Esophagus mucosa (tissue), 1 donor: ENCODE measurements at places on chromosomes 1 and 21.

DNA sequence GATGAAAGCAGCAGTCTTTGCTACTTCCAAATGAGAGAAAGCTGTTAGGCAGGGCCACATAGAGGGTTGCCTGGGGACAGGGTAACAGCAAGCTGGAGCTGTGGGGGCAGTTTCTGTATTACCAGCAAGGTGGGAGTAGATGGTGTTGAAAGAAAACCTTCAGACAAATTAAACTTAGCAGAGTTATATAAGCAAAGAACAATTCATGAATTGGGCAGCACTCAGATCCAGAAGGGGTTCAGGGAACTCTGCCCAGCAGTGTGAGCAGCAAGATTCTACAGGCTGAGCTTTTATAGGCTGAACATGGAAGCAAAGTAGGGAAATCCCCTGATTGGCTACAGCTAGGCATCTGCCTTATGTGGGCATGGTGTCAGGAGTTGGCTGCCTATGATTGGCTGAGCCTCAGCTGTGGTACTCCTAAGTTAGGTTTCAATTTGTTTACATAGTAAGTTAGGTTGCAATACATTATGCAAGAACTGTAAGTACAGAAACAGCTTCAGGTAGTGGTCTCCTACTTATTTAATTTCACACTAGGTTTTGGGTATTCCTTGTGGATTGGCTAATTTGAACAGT, 64.1 kb upstream of the TMPRSS2 start:
- peak; percentile 34 for ATAC-seq

- ATAC-seq, result peak; percentile 96
Observed at GRCh38 chr1:147717051-147717705, 43.2 kb downstream of the GJA5 start.

GRCh38 chr1:227961651-227962466, 14.1 kb upstream of the WNT9A start:
- no peak for ATAC-seq

DNA sequence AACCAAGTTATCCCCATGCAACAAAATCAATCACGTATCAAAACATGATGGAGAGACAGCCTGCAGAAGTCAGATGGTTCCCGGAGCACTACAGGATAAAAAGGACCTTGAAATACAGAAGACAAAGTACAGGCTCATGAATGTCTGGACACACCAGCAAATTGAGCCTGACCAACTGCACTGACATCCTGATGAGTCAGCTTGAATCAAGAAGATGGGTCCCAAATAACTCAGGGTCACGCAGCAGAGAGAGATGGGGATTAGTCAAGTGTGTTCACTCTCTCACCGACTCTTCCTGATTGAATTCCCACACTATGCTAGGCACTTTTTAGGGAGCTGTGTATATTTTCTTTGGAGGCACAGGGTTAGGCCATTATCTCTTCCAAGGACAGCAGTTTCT, 71.1 kb upstream of the DIRAS3 start:
- ATAC-seq, result no peak

- ATAC-seq, result peak; percentile 19
Observed at GRCh38 chr21:43702785-43703034, 16.2 kb upstream of the PDXK start.

GRCh38 chr1:225919906-225920305, 4.1 kb downstream of the PYCR2 start:
- ATAC-seq, result peak; percentile 8

DNA sequence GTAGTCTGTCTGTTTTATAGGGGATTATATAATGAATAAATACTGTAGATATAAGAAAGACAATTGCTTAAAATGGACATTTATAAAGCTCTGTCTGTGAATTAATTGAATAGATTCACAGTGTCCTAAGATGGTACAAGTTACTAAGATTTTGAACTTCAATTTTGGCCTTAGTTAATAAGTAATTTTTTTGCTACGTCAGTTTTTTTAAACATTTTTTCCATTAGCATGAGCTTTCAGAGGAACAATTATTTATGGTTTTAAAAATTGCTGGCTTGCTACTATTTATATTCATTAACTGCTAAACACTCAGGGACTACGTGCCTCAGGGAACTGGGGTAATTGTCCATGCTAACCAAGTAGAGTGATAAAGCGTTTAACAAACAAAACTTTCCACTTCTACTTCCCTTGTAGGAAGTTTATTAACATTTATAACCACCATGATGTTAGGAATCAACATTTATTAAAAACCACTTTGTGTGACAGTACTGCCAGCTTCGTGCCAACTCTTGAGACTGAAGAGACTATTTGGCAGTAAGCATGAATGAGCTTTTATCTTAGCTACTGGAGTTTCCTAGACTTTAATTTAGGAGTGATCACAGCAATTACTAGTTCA, 65.4 kb upstream of the PTGS2 start:
- no peak for ATAC-seq

- no peak for ATAC-seq
Observed at GRCh38 chr1:18417316-18418269, 63.1 kb upstream of the KLHDC7A start.

GRCh38 chr1:48611841-48612240, 139.8 kb upstream of the SPATA6 start:
- ATAC-seq, result no peak

GRCh38 chr21:30839304-30839703, 9.7 kb upstream of the KRTAP7-1 start:
- peak; percentile 44 for ATAC-seq

DNA sequence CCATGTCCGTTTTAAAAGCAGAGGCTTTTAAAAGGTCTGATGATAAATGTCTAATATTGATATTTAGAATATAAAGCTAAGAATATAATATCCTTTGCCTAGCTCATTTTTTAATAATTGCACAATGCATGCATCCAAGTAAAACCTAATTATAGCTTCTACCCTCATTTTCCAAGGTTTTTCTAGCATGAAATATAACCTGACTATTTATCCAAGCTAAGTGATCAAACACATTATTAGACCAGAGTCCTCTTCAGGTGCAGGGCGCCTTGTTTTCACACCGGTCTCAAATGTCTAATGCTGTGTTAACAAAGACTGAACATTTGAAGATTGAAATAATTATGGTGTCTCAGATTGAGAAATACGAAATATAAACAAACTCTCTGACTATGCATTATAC, 648.9 kb upstream of the CXADR start:
- ATAC-seq, result no peak

GRCh38 chr1:209584231-209584672, 738 bp downstream of the CAMK1G start:
- no peak for ATAC-seq

DNA sequence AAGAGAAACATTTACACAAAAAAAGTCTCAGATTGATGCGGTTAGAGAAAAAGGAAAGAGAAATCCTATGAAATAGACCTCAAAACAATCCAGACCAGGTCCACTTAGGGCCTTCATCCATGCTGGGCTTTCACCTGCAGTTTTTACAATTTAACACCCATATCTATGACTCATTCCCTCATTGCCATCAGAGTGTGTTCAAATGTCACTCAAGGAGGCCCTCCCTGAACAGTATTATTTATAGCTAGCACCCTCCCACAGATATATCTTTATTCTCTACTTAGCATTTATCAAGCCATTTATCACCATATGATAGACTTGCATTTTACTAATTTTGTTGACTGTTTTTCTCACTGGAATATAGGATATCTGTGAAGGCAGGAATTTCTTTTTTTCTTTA, 824 bp upstream of the KRTAP21-3 start:
- no peak for ATAC-seq

DNA sequence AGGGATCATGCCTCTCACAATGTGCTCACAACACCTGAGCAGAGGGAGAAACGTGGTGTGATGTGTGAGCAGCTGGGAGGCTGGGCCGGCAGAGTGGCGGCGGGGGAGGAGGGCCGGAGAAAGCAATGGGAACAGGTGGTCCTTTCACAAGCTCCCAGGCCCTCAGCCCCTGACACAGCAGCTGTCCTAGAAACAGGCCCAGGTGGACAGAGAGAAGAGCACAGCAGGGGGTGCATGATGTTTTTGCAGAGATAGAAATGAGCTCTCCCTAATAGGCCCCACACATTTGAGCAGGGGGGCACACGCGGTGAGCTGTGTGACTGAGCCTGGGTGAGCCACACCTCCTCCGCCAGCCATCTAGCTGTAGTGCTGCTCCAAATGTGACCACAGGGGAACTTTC, 7.6 kb upstream of the RGS16 start:
- ATAC-seq, result no peak
